Mucosa of descending colon (tissue), 3 donors: ENCODE measurements at places on chromosomes 1 and 21. TPM values are rescaled to one million over a fixed set of nuclear protein-coding genes. Genes with fewer than 3 reads are reported as not detected.

- DNase-seq: no peak
Observed at GRCh38 chr1:64004451-64005025, 198.9 kb upstream of the UBE2U start.

Gene NUDT4B
- 0.61 TPM for total RNA-seq

DNA sequence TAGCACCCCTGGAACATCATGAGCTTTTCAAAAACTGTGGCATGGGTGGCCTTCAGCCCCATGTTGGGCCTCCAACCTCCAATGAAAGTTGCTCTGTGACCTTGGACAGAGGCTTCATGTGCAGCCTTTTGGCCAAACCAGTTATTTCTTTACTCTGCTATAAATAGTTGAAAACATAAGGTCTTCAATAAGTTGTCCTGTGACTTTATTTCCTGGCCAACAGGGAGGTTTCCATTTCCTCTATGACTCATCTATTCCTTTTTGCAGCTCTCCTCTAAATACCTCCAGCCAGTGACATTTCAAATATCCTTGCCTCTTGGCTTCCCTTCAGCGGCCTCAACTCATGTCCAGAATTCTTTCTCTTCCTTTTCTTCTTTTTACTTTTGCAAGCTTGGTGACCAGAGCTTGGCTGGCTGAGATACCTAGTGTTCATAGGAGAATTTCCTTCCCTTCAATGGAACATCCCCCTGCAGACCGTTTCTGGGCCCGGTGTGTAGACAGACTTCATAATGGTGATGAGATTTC, 22.7 kb upstream of the TRIM67 start:
- DNase-seq: no peak

Gene TACSTD2
- total RNA-seq: 0.23 TPM

- no peak for DNase-seq
Observed at GRCh38 chr1:40197656-40198055, 36.5 kb downstream of the RLF start.

DNA sequence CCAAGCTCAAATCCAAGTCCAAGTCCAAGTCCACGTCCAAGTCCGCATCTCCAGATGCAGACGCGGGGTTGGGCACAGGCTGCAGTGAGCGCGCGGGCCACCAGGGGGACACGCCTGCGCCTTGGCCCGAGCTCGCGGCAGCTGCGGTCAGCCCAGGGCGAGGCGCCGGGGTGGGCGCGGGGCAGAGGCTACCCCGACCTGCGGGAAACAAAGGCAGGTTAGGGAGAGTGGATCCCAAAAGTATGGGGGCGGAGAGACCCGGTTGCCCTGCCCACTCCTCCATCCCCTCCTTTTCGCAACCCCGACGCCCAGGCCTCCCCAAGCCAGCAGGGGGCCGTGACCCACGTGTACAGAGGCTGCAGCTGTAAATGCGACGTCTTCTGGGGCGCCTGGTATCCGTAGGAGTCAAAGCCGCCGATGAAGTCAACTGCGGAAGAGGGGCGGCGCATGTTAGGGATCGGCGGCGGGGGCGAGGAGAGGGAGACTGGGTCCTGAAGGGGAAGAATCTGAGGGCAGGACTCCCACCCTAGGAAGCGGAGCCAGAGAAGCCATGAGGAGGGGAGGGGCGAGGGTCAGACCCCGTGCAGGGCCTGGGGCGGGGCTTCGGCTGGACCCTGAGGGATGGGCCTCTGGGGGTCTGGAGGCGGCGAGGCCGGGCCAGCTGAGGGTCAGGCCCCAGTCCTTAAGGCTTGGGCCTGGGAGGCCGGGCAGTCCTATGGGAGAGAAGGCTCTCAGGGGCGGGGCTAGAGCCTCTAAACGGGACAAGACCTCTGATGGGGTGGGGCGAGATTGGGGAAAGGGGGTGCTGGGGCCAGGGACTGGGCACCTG, 58.0 kb downstream of the NKAIN1 start:
- DNase-seq: peak; percentile 56

GRCh38 chr1:203305809-203306088, 430 bp downstream of the BTG2 start:
- DNase-seq: no peak

Gene A3GALT2
- total RNA-seq: not detected

Gene HIVEP3
- 6.5 TPM for total RNA-seq

- peak; percentile 51 for DNase-seq
Observed at GRCh38 chr1:165109013-165109412, 247.5 kb downstream of the LMX1A start.

Gene ADAMTS4
- 7.2 TPM for total RNA-seq

Gene TPTE
- total RNA-seq: not detected

DNA sequence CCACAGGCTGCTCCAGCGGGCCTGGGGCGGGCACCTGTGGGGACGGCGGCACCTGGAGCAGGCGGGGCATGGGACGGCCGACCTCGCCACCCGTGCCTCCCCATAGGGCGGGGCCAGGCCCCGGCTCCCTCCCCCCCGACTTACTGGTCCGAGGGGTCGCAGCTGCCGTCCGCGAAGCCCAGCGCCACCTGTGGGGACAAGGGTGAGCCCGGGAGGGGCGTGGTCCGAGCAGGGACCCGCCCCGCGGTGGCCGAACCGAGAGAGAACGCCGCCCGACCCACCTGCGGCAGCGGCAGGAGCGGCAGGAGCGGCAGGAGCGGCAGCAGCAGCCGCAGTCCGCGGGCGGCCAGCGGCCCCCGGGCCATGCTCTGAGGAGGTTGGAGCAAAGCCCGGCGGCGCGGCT, at the start of gene TMEM52:
Gene TMEM52 (minus strand): TSS at position 379 of the 403 bp plus-strand sequence. CDS start 14 bp downstream, at position 365.
- DNase-seq: no peak

- DNase-seq: no peak
Observed at GRCh38 chr1:147676311-147677085, 6.2 kb upstream of the ACP6 start.

Gene MPL
- total RNA-seq: not detected

Gene SYNC
- 14.6 TPM for total RNA-seq

DNA sequence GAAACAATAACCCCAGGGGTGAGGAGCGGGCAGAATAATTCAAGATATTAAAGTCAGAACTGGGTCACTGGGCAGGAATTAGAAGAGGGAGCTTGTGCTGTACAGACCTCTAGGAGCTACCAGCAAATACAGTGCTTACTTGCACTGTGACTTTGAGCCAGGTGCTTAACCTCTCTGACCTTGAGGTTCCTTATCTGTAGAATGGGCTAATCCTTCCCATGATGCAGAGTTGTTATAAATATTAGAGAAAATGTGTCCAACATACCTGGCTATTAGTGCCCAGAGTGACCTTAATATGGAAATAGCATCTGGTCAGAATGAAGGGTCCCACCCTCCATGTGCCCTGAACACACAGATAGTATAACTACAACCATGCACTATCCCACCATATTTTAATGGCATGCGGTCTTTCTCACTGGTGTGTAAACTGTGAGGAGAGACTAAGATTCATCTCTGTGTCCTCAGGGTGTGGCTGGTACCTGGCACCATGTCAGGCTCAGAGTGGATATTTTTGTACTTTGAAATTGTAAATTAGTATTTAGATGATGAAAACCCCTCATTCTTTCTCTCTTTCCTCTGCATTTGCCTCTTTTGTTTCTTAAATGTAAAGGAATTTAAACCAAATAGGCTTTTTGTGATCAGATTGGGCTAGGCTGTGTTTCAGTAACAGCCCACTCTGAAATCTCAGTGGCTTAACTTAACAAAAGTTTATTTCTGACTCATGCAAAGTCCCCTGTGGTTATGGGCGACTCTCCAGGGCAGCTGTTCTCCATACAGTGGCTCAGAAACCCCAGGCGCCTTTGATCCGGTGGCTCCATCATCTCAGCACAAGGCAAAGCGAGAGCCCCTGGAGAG, 60.0 kb upstream of the ROR1 start:
- peak; percentile 46 for DNase-seq

Gene THBS3
- total RNA-seq: 35.9 TPM

DNA sequence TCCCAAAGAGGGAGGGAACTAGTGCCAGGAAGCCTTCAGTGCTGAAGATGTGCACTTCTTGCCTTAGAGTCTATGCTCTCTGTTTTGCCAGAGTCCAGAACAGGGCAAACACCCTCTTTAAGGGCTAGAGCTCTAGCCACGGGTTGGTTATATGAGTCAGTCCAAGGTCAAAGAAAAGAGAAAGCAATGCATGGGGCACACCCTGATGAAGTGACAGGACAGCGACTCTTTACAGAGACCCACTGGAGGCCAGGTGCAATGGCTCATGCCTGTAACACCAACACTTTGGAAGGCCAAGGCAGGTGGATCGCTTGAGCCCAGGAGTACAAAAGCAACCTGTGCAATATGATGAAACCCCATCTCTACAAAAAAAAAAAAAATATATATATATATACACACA, 86.1 kb downstream of the TGFBR3 start:
- no peak for DNase-seq

GRCh38 chr1:8396786-8397406, 79.0 kb downstream of the SLC45A1 start:
- DNase-seq: no peak

Gene DCST2
- total RNA-seq: 2.3 TPM

GRCh38 chr1:62450301-62450700, 13.5 kb downstream of the USP1 start:
- no peak for DNase-seq

DNA sequence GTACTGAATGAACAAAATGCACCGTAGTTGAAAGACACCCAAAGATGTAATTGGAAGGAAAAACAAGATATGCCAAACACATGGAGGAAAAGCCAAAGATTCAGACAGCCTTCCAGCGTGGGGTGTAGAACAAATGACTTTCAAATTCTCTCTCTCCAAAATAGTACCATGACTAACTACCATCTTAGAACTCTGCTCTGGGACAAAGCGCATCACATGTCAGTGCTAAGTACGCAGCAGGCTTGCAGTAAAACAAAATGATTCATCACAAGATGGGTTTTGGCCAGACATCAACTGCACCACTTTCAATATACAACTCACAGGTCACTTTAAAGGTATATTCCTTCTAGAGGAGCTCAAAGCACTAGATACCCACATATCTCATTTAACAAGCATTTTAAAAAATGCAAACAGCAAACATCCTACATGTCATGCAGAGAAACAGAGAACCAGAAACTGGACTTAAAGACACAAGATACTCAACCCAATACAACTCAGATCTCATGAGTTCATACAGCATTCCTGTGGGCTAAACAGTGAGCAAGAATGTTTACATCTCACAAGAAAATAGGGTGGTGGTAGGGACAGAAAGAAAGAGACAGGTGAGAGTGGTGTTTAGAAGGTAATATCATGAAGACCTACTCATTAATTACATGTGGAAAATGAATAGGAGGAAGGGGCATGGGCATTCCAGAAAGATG, 75.7 kb downstream of the BCAR3 start:
- no peak for DNase-seq
